RWPE1 (cell line): ENCODE measurements at places on chromosomes 2 and 18.

GRCh38 chr2:11856095-11856494 lies 109.7 kb downstream of the LPIN1 start:
- no peak for DNase-seq

DNA sequence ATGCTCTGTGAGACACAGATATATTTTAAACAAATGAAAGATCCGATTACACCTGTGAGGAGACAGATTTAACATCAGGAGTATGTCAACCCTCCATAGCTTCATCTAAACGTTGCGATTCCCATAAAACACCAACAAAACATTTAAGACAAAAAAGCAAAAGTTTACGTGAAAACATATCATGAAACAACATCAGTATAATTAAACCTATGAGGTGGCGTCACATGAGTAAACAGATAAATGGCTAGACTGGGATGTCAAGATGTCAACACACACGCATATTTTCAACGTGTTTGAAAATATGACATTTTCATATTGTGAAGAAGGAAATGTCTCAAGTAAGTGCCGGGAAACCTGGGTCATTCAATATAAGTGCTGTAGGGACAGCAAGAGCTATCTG lies 25.5 kb upstream of the GPC1 start:
- DNase-seq: no peak

GRCh38 chr2:76314271-76315020 lies 603.7 kb upstream of the GCFC2 start:
- DNase-seq: no peak

DNA sequence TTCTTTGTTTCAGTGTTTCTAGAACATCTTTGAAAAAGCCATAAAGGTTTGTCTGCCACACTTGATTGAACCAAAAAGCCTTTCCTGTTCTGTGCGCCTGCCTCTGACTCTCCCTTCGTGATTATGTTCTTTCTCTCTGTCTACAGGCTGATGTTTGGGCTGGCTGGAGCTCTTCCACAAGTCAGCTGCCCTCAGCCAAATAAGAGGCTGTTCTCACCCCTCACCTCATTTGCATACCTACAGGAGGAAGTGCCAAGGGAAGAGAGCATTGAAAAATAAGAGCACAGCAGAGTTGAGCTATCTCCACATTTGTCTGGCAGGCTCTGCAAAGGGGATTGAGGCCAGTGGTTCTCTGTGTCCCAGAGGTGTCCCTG lies 15.8 kb downstream of the INPP5D start:
- DNase-seq: no peak

GRCh38 chr2:83191316-83191715 lies 1267.8 kb downstream of the SUCLG1 start:
- DNase-seq: no peak

- no peak for DNase-seq
These were observed 236.2 kb downstream of the IKZF2 start for GRCh38 chr2:212915121-212915782.

DNA sequence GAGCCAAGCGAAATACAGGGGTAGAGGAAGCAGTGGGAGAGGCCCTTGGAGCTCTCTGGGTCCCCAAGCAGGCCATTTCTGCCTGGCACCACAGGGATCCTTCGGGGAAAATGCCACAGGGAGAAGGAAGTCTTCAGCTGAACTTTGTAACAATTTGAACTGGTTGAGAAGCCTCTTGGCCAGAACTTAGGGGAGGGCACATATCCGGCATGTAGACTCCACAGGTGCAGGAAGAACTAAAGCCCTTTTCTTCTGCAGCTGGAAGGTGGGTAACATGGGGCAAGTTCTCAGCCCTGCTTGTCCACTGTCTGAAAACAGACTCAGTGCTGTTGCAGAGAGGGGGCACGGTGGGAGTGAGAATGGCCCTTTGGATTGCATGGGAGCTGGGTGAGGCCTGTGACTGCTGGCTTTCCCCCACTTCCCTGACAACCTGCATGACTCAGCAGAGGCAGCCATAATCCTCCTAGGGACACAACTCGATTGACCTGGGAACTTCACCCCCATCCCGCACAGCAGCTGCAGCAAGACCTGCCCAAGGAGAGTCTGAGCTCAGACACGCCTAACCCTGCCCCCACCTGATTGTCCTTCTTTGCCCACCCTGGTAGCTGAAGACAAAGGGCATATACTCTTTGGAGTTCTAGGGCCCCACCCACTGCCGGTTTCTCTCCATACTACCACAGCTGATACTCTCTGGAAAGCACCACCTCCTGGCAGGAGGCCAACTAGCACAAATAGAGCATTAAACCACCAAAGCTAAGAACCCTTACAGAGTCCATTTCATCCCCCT lies 101.6 kb upstream of the FAM136A start:
- no peak for DNase-seq

DNA sequence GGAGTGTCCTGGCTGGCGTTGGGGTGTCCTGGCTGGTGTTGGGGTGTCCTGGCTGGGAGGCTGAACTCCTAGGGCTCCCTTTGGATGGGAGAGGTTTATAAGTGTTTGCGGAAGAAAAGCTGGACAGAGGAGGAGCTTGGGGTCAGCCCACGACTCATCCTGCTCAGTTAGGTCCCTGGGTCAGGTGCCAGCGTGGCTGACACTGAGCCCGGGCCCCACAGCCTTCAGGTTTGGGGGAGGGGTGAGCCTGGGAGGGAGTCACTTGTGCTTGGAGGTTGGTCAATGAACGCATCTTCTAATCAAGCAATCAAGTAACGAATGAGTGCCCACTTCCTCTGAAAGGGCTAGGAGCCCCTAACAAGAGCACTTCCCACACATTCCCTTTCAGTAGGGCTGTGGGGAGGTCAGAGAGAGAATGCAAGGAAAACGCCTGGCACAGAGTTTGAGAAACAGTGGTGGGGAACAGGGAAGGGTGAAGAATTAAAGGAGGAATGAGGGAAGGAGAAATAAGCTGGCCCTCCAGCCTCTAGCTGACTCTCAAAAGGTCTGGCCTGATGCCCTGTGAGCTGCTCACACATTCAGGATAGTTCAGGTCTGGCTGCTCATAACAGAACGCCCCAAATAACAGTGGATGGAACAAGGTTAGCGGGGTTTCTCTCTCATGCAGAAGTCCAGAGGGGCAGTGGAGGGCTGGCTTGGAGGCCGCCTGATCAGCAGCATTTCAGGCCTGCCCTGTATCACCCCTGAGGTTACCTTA lies 670 bp downstream of the KCNIP3 start:
- DNase-seq: no peak
